Cerebellar cortex (tissue), 1 donor: ENCODE measurements at places on chromosomes 11 and 22.

- DNase-seq = no peak
Observed at GRCh38 chr11:44198146-44198724, 102.8 kb downstream of the EXT2 start.

DNA sequence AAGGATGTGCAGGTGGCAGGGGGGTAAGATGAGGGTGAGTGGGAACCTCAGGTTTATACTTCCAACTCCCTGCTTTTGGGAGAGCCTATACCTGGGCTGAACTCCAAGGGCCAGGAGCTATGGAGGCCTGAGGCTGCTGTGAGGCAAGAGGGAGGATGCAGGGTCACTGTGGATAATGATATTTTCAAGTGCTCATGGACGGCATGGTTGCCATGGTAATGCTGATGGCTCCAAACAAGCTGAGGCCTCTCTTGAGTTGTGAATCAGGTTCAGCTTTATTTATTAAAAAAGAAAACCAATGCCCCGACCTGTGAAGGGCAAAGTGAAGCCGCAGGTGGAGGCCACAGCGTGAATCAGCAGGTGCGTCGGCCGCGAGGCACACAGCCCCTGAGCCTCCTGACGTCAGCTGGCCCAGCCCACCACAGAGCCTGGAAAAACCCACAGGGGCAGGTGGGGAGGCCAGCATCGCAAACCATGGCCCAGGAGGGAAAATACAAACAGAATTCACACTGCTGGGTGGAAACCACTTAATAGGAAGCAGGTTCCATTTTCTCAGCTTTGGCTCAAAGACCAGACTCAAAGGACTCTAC, 17.4 kb upstream of the CREB3L1 start:
- no peak for DNase-seq

DNA sequence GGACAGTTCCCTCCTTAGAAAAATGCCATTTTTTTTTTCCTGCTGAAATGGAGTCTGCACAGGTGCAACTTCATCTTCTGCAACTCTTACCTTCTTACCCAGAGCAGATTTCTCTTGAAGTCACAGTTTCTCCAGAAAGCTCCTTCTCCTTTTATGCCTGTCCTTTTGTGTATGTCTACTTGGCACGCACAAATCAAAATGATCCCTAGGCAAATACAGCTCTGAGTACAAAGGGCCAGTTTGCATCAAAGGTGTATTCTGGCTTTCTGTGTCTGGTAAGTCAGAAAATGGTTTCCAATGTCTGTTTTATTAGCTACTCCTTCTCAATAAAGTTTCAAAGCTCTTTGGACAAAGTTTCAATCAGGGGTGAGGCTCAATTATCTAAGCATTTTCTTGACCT, 2.5 kb downstream of the CLDN25 start:
- DNase-seq = no peak

DNA sequence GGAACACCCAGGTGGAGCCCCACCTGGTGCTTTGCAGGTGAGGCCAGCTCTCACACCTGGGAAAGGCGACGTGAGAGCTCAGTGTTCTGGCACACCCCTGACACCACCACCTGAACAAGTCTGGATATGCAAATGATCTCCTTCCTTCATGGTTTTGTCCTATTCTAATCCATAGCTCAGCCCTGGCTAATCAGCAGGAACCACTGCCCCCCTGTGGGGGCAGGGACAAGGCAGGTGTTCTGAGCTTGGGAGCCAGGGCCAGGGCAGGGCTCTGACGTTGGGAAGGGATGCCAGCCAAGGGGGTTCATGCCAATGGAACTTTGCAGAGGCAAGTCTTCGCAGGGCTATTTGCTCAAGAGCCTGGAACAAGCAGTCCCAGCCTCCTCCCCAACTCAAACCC, 144.2 kb downstream of the TRIM29 start:
- no peak for DNase-seq

GRCh38 chr11:33191467-33191866, 30.2 kb upstream of the CSTF3 start:
- no peak for DNase-seq

- peak; percentile 30 for DNase-seq
Observed at GRCh38 chr11:26331911-26332571, at the start of gene ANO3. ANO3 (plus strand) TSS chr11:26332130; CDS start chr11:26332276, 146 bp downstream.

- no peak for DNase-seq
Observed at GRCh38 chr11:20156876-20157613, 3.2 kb downstream of the DBX1 start.

DNA sequence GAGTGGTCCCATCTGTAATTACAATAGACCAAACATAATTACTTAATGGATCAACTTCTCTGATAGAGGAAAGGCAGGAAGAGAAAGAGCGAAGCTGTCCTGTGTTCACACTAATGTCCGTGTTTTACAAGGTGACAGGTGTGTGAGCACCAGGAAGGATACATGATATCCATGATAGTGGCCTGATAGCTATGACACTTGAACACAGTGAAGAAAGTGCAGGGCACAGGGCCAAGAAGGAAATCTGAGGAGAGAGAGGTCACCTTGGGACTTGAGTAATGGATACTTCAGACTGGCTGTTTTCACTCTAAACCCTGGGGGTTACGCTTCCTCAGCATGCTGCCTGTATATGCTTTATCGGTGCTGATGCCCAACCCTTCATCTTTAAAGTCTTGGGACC, 29.4 kb downstream of the TUB start:
- DNase-seq = no peak

DNA sequence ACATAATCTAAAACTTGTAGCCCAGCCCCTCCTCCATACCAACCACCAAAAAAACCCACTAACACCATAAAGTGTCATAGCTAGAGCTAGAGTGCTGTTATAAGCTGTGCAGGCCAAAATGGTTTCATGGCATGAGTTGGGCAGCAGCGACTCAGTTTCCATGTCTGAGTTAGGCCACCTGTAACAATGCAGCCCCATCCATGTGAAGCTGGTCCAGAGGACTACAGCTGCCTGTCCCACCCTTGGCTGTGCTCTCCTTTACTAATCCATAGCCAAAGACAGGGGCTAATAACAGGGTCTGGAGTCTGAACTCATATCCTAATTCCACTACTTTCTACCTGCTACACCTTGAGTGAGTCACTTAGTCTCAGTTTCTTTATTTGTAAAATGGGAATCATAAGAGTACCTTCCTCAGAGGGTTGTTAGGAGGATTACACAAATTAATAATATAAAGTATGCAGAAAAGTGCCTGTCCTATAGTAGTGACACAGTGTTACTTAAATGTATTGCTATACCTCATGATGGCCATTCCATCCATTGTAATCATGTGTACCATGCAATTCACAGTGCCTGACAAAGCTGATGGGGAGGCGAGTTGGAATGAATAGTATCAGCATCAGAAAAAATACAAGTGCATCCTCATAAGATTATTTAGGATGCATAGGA, 20.6 kb downstream of the KCNQ1OT1 start:
- DNase-seq = no peak

- no peak for DNase-seq
Observed at GRCh38 chr11:36362902-36363301, 66.8 kb downstream of the PRR5L start.

DNA sequence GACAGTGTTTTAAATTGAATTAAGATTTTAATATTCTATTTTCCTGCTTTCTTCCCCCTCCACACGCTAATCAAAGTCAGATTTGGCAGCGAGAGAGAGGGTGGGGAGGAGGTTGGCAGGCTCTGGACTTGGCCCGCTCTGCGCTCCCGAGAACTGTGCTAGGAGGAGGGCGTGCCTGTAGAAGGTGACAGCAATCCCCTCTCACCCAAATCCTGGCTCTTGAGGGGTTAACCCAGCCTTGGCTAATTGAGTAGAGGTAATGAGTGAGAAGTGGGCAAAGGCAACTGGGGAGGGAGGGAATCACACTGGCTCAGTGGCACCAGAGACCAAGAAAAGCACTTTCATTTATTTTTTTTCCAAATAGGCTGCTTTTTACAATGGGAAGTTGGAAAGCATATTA, 42.2 kb downstream of the BUD13 start:
- peak; percentile 67 for DNase-seq

DNA sequence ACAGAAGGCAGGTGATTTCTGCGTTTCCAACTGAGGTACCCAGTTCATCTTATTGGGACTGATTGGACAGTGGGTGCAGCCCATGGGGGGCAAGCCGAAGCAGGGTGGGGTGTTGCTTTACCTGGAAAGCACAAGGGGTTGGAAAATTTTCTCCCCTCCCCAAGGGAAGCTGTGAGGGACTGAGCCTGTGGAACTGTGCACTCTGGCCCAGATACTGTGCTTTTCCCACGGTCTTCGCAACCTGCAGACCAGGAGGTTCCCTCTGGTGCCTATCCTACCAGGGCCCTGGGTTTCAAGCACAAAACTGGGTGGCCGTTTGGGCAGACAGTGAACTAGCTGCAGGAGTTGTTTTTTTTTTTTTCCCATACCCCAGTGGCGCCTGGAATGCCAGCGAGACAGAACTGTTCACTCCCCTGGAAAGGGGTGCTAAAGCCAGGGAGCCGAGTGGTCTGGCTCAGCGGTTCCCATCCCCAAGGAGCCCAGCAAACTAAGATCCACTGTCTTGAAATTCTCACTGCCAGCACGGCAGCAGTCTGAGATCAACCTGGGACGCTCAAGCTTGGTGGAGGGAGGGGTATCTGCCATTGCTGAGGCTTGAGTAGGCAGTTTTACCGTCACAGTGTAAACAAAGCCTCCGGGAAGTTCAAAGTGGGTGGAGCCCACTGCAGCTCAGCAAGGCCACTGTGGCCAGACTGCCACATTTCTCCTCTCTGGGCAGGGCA, 97.2 kb downstream of the JRKL start:
- DNase-seq = no peak

- peak; percentile 43 for DNase-seq
Observed at GRCh38 chr11:131688048-131688693, 317.8 kb downstream of the NTM start.

GRCh38 chr11:124922831-124923230, 3.8 kb downstream of the HEPN1 start:
- DNase-seq = no peak

GRCh38 chr11:82718307-82718706, 15.4 kb downstream of the FAM181B start:
- DNase-seq = peak; percentile 71

GRCh38 chr11:81852896-81853295, 880.8 kb downstream of the FAM181B start:
- DNase-seq = no peak

DNA sequence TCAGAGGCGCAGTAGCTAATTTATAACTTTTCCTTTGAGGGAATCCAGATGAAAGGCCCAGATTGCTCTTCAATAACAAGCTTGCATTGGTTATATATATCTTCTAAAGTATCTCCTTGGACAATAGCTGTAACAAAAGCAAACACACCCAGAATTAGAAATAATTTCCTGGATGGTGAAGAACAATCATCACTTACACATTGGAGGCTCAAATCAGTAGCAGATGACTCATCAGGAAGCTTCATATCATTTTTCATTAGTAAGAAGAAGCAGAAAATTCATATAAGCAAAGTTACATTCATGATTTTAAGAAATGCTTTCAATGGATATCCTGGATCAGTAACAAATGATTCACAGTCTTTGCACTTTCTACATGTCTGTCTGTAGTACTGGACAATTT, 173.6 kb upstream of the CCDC90B start:
- DNase-seq = no peak

- peak; percentile 93 for DNase-seq
Observed at GRCh38 chr11:121890377-121890776, 225.6 kb downstream of the BLID start.

GRCh38 chr11:12694183-12694531, 19.9 kb downstream of the TEAD1 start:
- no peak for DNase-seq
